AG04450 (cell line): ENCODE measurements at places on chromosomes 5 and 9. TPM values are rescaled to one million over a fixed set of nuclear protein-coding genes. Genes with fewer than 3 reads are reported as not detected.

- DNase-seq, result no peak
Observed at GRCh38 chr9:93447655-93448054, 3.8 kb upstream of the FAM120A start.

- DNase-seq, result no peak
Observed at GRCh38 chr9:134960701-134961181, 43.0 kb upstream of the FCN1 start.

DNA sequence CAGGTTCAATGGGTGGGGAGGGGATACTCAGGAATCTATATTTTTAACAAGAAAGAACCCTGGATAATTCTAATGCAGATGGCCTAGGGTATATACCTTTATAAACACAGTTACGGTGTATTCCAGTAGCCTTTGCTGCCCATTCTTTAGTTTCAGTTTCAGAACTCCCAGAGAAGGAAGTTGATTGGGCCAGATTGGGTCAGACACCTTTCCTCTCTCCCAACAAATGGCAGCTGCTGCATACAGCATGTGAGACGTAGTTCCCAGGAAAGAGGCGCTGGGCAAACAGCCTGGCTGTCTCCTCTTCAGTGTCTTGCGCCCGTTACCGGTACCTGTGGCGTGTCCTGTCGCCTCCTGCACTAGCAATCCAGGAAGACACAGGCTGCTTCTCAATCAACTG lies 20.4 kb downstream of the ACO1 start:
- no peak for DNase-seq

- DNase-seq, result no peak
Observed at GRCh38 chr5:9376363-9377117, 169.3 kb downstream of the SEMA5A start.

Gene ARL14EPL
- polyA plus RNA-seq, result 0.05 TPM in 2 replicates

DNA sequence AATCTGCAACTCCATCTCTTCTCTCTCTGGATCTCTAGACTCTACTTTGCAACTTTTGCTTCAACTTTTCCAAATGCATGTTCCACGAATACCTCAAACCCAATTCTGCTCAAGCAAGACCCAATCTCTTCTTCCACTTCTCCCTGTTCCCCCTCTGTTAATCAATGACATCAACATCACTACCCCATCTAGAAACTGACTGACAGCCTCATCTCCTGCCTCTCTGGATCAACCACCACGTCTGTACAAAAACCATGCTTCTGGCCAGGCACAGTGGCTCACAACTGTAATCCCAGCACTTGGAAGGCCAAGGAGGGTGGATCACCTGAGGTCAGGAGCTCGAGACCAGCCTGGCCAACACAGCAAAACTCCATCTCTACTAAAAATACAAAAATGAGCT lies 12.2 kb downstream of the GLDC start:
- DNase-seq, result no peak

Gene CBY3
- not detected in 2 replicates for polyA plus RNA-seq

GRCh38 chr9:35308316-35308715 lies 146.5 kb downstream of the UNC13B start:
- no peak for DNase-seq

Gene HTR4
- polyA plus RNA-seq, result not detected in 2 replicates

DNA sequence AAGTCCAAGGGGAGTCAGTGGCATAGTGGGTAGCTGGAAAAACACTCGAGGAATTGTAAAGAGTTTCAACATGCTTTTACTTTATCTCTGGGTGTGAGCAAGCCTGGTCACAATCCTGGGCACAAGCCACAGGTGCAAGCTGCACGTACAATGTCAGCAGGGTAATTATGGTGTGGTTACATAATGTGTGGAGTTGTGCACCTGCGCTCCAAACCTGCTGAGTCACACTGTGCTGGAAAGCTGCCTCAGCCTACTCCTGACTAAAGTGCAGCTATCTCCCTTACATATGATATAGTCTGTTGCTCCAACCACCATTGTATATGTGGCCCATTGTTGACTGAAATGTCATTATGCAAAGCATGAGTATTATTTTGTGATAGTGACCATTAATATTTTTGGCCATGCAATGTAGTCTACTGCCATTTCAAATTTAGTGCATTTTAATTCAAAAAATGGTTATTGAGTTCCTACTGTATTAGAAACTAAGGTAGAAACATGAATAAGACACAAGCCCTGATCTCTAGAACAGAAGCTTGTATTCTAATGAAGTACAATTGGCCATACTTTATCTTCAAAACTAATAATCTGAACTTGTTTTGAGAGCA lies 160.9 kb upstream of the SLC30A5 start:
- no peak for DNase-seq

Gene CCNO
- polyA plus RNA-seq, result not detected in 2 replicates

GRCh38 chr9:133892193-133892920 lies 99.8 kb downstream of the VAV2 start:
- DNase-seq, result no peak

- DNase-seq, result peak; percentile 4
Observed at GRCh38 chr9:108972626-108973209, 38.5 kb downstream of the ABITRAM start.

- no peak for DNase-seq
Observed at GRCh38 chr5:118228489-118228888, 759.9 kb downstream of the DTWD2 start.

Gene CCDC192
- polyA plus RNA-seq, result not detected in 2 replicates

- DNase-seq, result no peak
Observed at GRCh38 chr5:132425975-132426524, 56.5 kb downstream of the SLC22A5 start.

Gene FOXD4L3
- polyA plus RNA-seq, result not detected in 2 replicates

Gene GPR21
- polyA plus RNA-seq, result 0.35 TPM in 1 of 2 replicates, not detected in the other

- DNase-seq, result no peak
Observed at GRCh38 chr5:131252824-131253171, 11.1 kb upstream of the CDC42SE2 start.

Gene IL5
- not detected in 2 replicates for polyA plus RNA-seq
